ENCODE measurements at places on chromosomes 3 and 15.

DNA sequence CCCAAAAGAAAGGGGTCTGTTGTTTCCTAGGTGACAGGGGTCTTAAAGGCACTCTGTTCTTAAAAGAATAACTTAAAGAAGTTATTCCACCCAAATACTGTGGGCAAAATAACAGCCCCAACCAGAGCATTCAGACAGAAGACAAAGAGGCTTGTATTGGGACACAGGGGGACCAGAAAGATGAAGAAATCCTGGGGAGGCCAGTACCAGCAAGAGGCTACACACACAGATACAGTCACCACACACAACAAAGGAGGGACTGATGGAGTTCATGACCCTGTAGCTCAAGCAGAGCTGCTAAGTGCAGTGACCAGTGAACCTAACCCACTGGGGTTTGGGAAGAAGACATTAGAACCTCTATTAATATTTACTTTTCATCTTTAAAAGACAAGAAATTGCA lies 59.0 kb downstream of the MTHFS start:
- no peak for DNase-seq

- DNase-seq: peak; percentile 57
Measured at GRCh38 chr3:16151109-16151508, 23.4 kb upstream of the GALNT15 start.

DNA sequence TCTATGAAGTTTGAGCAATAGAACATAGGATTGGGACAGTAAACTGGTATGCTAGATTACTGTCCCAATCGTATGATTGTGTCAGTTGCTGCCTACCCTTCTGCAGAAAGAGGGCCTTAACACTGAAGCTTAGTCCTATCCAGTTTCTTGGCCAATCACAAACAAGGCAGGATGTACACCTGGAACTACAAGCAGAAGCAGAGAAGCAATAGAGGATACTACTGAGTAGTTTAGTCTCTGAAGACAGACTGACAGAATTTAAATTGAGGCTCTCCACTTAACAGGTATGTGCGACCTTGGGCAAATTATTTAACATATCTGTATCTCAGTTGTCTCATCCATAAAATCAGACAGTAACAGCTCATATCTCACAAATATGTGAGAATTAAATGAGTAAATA lies 85.0 kb downstream of the ZNF280D start:
- DNase-seq: no peak

DNA sequence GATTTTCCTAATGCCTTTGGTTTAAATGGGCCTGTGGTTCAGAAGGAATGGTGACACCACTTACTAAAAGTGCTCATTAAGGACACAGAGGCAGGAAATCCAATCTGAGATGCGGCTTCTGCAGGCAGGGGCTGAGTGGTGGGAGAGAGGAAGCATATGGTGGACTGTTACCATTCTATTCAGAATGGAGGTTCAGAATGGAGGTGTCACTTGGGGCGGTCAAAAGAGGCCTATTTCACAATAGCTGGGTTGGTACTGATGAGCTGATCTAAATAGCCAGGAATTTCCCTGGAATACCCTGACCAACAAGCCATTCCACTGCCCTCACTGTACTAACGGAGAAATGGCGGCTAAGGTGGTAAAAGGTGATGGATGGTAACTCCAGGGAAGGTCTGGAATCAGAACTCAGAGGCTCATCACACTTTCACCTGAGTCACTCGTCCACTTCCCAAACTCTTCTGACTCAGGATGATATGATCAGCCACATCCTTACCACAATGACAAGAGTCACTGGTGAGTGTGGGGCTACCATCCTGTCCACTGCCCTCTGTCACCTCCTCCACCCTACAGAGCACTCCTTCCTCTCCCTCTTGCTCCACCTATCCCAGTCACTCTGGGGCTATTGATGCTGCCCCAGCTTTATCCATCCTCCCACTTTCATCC lies 15.7 kb downstream of the RFT1 start:
- no peak for DNase-seq

- DNase-seq: peak; percentile 98
Measured at GRCh38 chr15:31365655-31366127, 39.1 kb downstream of the KLF13 start.

DNA sequence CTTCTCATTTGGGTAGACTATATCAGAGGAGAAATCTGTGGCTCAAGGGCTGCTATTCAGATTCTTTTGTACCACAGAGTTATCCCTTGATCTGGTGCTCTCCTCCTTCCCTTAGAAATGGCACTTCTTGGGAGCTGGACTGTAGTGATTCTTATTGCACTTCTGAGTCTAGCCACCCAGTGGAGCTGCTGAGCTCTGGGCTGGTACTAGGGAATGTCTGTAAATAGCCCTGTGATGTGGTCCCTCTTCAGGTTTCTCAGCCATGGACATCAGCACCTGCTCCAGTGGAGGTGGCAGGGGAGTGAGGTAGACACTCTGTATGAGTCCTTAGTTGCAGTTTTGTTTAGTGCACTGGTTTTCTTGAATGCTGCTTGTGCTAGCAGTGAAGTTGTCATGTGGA lies 1292.6 kb downstream of the SI start:
- DNase-seq: no peak

DNA sequence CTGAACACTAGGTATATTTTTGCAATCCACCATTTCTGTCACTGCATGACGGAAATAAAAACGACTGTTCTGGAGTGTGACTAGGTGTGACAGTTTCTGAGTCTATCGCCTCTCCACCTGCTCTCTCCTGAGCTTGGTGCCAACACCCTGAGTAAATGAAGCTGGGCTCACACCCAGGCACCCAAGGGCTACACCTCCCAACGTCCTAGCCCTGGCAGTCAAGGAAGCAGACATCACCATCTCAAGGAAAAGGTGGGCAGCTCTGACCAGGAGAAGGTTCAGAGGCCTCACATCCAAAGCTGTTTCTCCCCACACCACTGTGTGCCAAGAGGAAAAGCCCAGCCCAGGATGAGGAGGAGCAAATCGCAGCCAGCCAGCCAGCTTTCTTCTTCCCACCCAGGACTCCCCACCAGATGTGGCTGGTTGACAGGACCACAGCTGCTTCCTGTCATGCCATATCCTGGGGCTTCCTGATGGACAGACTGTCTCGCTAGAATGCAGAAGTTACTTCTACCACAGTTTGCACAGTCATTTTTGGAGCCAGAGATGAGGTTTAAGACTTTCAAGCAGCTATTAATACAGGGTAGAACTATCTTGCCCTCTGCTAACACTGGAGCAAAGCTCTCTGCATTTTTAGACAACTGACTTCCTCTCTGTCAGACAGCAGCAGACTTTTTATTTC lies 3.3 kb downstream of the SCAMP2 start:
- peak; percentile 74 for DNase-seq

DNA sequence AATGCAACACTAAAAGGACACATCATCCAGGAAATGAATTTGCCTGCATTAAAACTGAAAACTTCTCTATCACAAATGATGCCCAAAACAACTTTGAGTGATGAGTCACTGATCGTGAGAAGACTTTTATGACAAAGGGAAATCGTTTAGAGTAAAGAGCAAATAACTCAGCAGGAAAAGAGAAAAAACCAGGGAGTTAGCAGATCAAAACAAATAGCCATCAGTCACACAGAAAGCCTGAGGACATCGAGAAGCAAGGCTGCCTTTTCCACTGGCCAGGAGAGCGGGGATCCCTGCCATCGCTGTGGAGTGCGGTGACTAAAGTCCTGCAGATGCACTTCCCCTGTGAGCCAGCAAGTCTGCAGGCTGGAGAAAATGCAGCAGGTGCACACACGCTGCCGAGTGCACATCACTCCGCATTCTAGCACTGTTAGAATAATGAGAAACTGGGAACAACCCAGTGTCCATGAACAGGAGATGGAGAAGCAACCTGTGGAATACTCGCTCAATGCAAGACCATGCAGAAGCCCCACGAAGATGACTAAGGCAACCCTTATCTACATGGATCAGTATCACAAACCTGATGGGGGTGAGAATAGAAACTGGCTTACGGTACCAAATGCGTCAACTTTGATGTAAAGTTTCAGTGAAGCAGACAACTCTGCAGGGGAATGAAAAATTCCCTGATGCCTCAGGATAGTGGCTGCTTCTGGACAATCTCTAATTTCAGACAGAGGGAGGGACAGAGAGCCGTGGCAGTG lies 86.4 kb downstream of the NSMCE3 start:
- DNase-seq: no peak

- DNase-seq: no peak
Measured at GRCh38 chr3:138206196-138206595, 19.1 kb downstream of the ARMC8 start.

DNA sequence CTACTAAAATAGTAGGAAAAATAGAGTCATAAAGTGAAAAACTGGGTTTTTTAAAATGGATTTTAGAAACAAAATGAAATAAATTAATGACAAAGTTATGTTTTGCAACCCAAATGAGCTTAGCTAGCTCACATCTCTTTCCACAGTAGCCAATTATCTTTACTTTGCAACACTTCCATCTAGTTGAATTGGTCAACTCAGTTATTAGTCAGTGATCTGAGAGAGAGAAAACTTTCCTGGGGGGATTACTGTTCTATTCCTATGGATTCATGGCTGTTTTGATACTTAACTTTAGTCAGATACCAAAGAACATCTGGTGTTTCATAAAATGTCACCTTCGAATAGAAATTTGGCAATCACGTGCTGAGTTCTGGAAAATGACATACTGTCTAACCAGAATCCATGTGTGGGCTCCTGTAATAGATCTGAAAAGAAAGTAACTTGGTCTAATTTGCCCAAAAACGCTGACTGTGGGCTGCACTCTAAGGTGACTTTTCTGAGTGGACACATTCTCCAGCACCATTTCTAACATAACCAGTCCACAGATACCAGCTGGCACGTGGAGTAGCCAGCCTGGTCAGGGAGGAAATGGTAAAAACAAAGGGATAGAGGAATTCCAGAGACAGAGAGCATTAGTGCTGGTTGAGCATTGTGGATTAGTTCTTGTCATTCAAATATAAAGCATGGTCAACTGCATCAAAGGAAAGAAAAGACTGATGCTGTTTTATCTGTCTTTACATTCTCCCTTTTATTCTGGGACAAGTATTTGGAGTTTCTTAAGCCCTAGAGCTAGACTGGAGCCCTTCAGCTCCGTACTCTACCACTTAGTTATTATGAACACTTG lies 45.2 kb upstream of the CCDC80 start:
- DNase-seq: no peak

- DNase-seq: no peak
Measured at GRCh38 chr3:45204136-45204535, 22.0 kb downstream of the TMEM158 start.

DNA sequence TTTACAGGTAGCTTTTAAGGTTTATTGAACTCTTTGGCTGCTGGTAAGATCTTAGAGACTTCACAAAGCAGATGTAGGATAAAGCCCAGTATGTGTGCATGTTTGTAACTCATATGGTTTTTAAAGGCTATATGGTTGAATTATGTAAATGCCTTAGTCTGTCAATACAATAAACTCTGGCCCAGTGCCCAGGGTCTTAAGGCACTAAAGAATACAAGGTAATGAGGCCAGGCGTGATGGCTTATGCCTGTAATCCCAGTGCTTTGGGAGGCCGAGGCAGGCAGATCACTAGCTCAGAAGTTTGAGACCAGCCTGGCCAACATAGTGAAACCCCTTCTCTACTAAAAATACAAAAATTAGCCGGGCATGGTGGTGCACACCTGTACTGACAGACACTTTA lies 170.3 kb upstream of the CGNL1 start:
- DNase-seq: no peak

GRCh38 chr15:64443747-64444621 lies 16.4 kb upstream of the ZNF609 start:
- no peak for DNase-seq

- DNase-seq: peak; percentile 49
Measured at GRCh38 chr3:193564012-193564411, 9.3 kb upstream of the ATP13A4 start.

DNA sequence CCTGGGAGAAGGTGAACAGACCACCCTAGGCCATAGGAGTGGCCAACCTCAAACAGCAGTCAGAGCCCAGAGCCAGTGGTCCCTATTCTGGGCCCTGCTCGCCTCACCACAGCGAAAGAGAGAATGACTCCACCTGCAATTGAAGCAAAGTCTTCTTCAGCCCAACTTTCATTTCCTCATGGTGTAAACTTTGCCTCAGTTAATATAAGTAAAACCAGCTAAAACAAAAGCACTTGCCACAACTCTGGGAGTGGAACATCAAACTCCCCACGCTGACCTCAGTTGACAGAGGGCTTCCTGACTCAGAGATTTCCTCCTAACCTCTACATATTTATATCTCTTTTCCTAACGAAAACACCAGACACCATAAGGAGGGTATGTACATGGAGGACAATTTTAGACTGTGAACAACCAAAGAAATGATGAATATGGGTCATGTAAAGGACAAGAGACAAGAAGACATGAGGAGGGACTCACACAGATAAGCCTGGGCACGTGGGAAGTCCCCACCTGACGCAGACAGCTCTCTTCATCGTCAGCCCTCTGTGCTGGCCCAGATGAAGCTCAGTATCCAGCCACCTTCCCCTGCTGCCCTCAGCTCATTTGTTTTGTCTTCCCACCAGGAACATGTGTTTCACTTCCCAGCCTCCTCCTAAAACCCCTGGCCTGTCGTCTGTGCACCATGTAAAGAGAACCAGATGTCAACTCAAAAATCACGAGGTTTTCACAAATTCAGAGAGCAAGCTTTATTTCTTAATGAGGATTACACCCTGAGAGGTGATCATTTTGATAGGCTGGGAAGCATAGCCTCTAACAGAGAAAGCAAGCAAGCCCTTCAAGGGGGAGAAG lies 140.9 kb downstream of the KCNMB2 start:
- no peak for DNase-seq

DNA sequence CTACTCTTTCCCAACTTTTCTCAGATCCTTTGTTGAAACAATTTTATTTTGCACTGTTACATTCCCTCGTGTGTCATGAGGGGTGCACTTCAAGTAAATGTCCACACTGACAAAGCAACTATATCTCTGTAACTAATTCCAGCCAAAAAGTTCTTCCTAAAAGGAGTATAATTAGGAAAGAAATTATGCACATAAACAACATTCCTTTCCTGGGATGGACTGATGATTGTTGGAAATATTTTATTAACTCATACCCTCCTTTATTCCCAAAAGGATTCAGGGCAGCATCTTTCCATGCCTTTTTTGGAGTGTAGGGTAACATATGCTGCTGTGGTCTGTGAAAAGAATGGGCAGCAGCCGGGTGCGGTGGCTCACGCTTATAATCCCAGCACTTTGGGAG lies 426.1 kb upstream of the THBS1 start:
- no peak for DNase-seq

- DNase-seq: no peak
Measured at GRCh38 chr3:107506458-107506857, 16.3 kb upstream of the BBX start.

- DNase-seq: no peak
Measured at GRCh38 chr3:187735837-187736236, 9.4 kb downstream of the BCL6 start.

DNA sequence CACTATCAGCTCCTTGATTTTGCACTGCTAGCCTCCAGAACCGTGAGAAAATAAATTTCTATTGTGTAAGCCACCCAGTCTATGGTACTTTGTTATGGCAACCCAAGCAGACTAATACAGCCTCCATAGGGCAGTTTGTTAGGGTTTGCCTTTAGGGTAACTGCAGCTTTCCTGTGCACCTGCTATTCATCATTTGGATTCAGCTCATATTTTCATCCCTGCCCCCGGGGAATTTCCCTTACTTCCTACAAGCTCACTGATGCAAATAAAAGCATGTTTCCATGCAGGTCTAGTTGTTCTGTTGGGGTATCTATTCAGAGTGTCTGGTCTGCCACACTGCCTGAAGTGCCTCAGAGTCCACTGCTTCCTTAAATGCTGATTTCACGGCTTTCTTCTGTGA lies 48.6 kb upstream of the ATOSA start:
- no peak for DNase-seq
